ENCODE measurements at places on chromosomes 7 and 10.

- DNase-seq: no peak
Measured at GRCh38 chr10:116780691-116781205, 38.4 kb upstream of the HSPA12A start.

DNA sequence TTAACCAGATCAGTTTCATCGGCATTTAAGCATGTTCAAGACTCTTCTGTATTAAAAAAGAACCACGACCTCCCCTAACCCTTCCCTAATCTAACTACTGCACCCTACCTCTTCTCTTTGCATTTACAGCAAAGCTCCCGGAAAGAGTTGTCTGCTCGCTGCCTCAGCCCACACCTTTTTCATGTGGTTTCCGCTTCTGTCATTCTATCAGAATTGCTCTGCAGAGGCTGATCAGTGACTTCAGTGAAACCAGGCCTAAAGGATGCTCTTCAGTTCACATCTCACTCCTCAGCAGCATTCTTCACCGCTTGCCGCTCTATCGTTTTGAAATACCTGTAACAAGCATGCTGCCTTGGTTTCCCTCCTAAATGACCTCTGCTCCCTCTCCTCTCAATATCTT lies 160.9 kb downstream of the SDK1 start:
- DNase-seq: no peak

DNA sequence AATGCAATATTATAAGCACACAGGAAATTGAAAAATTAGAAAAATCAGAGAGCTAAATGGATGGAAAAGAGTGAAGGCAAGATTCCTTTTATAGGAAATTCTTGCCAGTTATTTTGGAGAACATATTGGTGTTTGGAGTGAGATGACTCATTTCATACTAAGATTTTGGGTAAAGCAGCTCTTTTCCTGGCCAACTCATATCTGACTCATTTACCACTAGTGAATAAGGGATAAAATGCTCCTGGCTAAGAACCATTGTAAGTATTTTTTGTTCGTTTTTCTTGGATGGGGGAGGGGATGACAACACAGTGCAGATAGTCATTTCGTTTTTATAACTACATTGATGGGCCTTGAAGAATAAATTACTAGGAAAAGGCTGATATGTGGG lies 139.3 kb downstream of the TWIST1 start:
- DNase-seq: no peak

- no peak for DNase-seq
Measured at GRCh38 chr10:120768227-120768626, 82.9 kb upstream of the WDR11 start.
